Right forelimb (tissue), 1 donor: ENCODE measurements at places on chromosomes 1 and 21.
A peak's percentile ranks its signal among the peaks of the same experiment; 100 is the strongest.

GRCh38 chr21:26471099-26471471 lies 102.0 kb downstream of the CYYR1 start:
- DNase-seq = no peak

DNA sequence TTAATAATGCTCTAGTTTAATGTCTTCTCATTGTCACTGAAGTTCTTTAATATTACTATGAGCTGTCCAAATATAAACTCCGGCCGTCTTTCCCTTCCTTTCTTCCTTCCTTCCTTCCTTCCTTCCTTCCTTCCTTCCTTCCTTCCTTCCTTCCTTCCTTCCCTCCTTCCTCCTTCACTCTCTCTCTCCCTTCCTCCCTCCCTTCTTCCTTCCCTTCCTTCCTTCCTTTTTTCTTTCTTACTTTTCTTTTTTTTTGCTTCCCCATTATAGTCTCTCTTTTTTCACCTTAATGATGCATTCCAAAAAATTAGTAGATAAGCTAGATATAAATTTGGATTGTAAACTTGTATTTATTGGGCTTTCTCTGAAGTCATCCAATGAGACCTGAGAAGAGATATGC lies 431.0 kb upstream of the ADGRL4 start:
- no peak for DNase-seq

DNA sequence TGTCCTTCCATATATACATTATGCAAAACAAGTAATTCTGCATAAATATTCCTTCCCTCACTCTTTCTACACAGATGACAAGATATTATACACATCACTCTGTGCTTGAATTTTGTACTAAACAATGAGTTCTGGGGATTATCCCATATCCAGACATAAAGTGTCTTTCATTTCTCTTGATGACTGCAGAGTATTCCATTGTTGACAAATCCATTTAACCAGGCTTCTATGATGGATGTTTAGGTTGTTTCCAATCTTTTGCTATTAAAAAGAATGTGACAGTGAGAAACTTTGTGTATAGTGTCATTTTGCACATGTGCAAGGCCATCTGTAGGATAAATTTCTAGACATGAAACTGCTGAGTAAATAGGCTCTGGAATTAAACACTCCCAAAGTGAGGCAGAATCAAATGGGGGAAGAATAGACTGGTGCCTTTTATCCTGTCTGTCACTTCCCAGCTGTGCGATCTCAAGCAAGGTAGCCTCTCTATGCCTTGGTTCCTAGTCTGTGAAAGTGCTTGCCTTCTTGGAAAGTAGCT lies 29.9 kb upstream of the ATP2B4 start:
- DNase-seq = no peak

- DNase-seq = no peak
These were observed 3.6 kb upstream of the CAPN2 start for GRCh38 chr1:223708651-223709268.

- DNase-seq = no peak
These were observed 371.7 kb upstream of the LRRC7 start for GRCh38 chr1:69196071-69196470.

GRCh38 chr1:111920221-111921024 lies 69.0 kb downstream of the KCND3 start:
- no peak for DNase-seq

GRCh38 chr1:18681423-18681835 lies 50.8 kb downstream of the PAX7 start:
- no peak for DNase-seq

GRCh38 chr1:182035097-182035770 lies 26.3 kb downstream of the ZNF648 start:
- DNase-seq = no peak

GRCh38 chr1:98478121-98478520 lies 183.4 kb upstream of the SNX7 start:
- DNase-seq = no peak

DNA sequence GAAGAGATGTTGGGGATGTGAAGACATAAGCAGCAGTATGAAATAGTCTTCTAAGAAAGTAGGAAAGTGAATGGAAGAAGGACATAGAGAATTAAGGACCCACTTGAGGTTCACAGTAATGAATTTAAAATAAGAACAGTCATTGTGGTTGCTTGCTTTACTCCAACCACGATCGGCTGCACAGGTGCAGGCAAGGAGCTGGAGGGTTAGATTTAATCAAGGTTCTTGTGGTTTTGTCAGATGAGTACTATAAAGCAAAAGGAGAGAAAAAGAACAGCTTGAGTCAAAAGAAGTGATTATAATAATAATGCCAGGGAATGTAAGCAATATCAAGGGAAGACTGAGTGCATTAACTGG lies 46.1 kb upstream of the RBM34 start:
- no peak for DNase-seq

- no peak for DNase-seq
These were observed 138.8 kb upstream of the DPYD start for GRCh38 chr1:98059620-98060019.

- peak; percentile 90 for DNase-seq
These were observed 2.4 kb upstream of the NFIA start for GRCh38 chr1:61079898-61080336.

DNA sequence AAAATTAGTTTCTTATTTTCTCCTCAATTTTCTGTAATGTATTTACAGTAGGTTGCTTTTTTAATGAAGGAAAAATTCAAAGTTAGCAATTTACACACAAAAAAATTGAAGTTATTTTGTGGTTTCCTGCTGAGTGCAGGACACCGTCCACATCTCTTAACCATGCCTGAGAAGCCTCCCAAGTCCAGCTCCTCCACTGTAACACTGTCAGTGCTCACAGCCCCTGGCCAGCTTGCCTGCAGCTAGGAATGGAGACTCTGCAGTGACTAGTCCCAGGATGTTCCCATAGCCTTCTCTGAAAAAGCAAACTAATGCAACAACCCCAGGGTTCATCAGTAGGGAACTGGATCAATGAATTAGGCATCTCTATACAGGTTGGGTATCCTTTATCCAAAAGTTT lies 3.5 kb downstream of the A3GALT2 start:
- no peak for DNase-seq

DNA sequence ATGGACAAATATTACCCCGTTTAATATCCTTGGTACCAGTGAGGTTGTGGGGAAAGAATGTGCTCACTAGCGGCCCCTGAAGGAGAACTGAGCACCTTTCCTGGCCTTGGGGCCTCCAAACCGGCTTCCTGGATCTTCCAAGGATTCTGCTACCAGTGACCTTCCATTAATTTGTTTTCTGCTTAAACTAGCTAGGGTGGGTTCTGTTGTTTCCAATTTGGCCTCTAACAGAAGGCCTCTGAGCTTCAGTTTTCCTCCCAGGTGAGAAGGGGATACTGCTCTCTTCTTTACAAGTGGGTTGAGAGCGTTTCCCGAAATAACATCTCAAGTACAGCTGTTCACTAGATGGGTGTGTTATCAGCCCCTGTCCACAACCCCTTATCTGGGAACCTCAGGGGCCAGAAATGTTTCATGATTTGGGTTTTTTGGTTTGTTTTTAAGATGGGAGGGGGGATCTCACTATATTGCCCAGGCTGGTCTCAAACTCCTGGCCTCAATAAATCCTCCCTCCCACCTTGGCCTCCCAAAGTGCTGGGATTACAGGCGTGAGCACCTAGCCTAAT lies 16.9 kb upstream of the IFNGR2 start:
- no peak for DNase-seq

GRCh38 chr1:235583511-235584001 lies 66.0 kb downstream of the GNG4 start:
- DNase-seq = no peak

GRCh38 chr1:208028526-208028925 lies 117.6 kb upstream of the CD34 start:
- DNase-seq = no peak

DNA sequence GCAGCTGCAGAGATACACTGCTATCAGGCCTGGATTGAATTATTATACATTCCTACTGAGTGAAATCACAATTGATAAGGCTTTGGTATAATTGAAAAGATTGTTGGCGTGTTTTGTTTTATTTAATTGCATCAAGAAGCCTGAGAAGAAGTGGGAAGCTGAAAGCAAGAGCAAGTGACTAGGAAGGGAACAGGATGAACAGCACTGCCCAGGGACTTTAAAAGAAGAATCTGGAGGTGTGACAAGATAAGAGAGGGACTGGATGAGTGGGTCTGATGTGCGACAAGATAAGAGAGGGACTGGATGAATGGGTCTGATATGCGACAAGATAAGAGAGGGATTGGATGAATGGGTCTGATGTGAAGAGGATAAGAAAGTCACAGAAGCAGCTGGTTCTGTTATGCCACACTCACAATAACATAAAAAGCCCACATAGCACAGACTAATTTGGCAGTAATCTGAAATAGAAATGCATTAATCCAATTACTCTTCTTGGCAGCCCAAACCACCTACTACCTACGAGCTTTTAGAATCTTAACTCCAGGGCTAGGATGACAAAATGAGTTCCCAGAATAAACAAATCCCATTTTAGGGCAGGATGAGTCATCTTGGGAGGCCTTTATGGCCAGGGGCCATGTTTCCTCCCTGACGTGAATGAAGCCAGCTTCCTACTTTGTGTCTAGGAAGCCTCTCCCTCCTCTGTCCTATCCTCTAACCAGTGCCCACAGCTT lies 129.7 kb downstream of the DUSP10 start:
- no peak for DNase-seq

DNA sequence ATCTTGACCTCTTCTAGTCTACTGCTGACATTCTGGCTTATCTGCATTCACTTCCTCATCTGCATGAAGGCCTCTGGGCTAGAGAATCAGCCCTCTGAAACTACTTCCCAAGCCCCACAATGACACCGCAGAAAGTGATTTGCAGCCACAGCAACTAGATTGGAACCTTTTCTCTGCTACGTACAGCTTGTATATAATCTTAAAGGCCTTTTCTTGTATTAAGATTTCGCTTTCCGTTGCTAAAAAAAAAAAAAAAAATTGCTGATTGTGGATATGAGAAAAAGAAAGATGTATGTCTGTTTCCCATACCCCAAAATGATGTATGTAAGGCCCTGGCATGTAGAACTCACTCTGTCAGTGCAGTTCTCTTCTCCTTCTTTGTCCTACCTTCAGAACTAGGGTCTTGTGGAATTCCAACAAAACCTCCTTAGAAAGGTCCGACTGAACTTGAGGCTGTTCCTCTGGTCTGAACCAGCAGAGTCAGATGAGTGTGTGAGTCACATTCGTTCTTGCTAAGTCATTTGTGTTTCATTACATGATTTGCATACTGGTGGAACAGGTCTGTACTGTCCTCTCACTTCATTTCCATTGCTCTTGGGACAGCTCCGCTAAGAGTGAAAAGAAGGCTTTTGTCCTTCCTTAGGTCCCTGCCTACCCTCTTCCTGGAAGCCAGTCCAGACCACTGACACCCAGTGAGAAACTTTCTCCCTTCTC lies 62.7 kb downstream of the PLPP3 start:
- DNase-seq = no peak

DNA sequence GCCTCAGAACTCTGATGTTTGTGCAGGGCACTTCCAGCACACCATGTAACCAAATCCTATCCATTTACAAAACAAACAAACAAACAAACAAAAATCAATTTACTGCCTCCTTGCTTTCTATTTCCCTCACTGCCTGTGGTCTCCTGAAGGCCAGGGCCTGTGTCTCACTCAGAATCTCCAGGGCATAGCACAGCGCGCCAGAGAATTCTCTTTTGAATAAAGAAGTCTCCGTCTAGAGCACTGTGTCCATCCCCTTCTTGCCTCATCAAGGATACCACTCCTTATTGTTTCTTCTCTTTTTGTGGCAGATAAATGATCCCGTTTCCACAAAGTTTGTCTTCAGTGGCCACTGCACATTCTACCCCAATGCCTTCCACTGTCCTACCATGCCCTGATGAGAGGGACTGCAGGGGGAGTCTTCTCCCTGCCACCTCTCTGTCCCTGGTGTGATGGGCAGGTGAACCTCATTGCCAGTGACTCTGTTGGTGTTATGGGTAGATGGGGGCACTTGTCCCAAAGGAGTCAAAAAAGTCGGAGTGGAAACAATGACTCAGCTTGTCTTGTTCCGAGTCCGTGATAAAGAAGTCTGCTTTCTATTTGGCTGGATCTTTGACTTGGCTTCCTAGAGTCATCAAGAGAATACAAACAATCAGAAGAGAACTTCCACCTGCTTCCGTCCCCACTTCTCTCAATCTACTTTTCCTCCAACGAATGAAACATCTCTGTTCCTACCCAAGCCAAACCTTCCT lies 30.0 kb downstream of the XCL2 start:
- no peak for DNase-seq

DNA sequence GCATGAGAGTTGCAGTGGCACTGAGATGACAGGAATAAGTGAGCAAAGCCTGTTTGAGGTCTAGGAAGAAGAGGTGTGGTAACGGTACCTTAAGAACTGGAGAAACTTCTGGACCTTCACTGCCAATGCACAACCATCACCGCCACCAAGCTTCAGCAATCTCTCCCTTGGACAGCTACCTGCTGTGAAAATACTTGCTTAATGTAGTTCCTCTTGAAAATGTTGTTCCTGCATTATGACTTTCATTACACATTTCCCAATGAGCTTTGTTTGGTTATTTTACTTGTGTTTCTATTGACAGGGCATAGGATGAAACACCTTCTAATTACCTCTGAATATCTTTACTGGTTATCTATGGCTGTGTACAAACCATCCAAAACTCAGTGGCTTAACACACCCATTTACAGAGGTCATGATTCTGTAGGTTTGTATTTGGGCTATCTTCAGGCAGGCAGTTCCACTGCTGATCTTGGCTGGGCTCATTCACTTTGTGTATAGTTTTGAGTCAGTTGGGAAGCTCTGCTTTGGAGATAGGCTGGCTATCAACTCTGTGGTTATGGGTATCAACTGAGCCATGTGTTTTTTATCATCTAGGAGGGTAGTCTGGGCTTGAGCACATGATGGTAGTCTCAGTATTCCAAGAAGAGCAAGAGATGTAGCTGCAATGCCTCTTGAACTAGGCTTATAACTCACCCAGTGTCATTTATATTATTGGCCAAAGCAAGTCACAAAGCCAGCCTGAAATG lies 149.4 kb downstream of the ELAVL4 start:
- DNase-seq = no peak

DNA sequence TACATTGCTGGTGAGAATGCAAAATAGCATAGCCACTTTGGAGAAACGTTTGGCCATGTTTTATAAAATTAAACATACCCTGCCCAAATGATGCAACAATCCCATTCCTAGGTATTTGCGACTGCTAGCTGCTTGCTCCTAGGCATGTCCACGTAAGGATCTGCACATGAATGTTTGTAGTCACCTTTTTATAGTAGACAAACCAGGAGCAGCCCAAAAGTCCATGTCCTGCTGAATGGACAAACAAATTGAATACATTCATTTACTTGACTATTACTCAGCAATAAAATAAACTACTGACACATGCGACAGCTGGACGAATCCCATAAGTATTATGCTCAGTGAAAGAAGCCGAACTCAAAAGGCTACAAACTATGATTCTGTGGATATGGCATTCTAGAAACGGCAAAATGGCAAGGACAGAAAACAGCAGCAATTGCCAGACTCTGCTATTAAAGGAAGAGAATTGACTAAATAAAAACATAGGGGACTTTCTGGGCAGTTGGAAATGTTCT lies 161.9 kb upstream of the GALNT2 start:
- no peak for DNase-seq
